ENCODE measurements at places on chromosomes 6 and 20.
A peak's percentile ranks its signal among the peaks of the same experiment; 100 is the strongest.

DNA sequence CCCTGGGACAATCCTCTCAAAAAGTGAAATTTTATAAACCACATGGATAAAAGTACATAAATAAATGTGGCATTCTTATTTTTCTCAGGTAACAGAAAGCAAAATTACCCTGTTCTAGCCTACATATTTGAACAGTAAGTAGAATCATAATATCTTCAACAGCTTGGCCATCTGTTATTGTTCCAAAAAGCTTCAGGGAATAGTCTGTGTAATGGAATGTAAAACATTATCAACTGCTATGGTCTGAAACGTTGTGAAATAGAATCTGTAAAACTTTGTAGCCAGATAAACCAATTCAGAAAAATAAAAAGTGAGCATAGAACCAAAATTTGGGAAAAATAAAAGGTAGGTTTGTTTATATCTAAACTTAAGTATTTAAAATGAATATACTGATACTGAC, 114.7 kb downstream of the THEMIS start:
- peak; percentile 32 for DNase-seq

GRCh38 chr6:108080010-108080780, 5.7 kb upstream of the OSTM1 start:
- peak; percentile 85 for DNase-seq

DNA sequence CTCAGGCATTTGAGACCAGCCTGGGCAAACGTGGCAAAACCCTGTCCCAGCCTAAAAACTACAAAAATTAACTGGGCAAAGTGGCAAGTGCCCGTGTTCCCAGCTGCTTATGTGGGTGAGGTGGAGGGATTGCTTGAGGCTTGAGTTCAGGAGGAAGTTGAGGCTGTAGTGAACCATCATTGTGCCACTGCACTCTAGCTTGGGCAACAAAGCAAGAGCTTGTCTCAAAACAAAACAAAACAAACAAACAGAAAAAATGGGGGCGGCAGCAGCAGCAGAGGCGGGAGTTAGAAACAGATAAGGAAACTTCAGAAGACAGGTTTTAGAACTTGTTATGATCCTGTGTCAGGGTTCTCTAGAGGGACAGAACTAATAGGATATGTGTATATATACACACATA, 49.0 kb downstream of the SCAF8 start:
- DNase-seq = no peak

- DNase-seq = peak; percentile 47
These were observed 12.8 kb downstream of the GSTA1 start for GRCh38 chr6:52790861-52791260.

GRCh38 chr6:166592821-166593220, 6.3 kb upstream of the RAMACL start:
- DNase-seq = peak; percentile 54

DNA sequence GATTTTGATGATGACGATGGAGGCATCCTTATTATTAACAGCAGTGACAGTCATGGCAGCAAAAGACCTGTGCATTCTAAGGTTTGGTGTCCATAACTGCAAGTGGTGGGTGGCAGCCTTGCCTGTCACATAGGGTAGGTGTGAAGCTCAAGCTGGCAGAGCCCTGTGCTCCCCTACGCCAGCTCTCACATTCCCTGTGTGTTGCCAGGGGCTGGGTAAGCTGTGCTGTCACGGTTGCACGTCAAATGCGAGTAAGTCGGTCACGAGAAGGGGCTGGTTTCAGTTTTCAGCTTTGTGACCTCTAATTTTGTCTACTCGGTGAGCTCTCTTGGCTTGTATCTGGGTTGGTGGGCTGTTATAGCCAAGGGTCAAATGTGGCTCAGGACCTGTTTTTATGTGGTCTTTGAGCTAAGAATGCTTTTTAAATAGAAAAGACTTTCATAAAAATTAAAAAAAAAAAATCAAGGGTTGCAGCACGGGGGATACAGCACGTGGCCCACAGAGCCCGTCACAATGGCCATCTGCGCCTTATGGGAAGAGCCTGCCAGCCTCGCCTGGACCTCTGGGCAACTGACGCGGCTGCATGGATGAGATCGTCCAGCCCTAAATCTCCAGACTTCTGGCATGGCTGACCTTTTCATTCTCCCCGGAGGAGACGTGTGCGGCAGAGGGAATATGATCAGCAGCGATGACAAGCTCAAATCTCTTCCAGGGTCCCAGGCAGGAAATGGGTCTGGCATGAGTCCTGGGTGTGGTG, 148.5 kb downstream of the PHACTR3 start:
- DNase-seq = no peak

DNA sequence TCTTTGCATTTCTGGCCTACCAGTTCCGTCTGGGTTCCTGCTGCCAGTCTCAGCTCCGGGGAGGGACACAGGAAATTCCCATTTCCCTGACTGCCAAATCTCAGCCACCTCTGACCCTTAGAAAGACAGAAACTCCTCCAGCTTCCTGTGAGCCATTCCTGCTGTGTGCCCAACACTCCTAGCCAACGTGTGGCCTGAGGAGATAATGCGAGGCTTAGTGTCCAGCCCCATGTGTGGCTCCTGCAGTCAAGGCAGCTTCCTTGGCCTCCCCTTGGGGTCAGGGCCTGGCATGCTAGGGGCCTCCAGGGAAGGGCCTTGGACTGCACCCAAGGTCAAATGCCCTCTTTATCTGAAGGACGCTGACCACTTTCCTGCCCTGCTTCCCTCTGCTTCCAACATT, 45.1 kb downstream of the MAFB start:
- no peak for DNase-seq

DNA sequence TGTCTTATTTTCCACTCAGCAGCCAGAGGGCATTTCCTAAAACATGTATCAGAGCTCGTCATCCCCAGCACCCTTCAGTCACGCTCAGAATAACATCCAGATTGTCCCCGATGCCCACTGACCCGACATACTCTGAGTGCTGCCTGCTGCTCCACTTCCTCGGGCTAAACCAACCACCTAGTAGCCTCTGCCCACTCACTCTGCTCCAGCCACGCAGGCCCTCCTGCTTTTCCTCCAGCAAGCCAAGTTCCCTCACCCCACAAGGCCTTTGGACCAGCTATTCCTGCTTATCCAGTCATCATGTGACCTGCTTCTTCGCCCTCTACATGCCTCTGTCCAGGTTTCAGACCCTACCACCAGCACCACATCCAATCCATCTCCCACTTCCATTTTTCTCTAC, 454.2 kb downstream of the CD83 start:
- DNase-seq = no peak
